ENCODE measurements at places on chromosomes 6 and 20.
A peak's percentile ranks its signal among the peaks of the same experiment; 100 is the strongest.

- no peaks in the 10 kb centered on the region for H3K36me3 ChIP-seq
- no peaks in the 10 kb centered on the region for H3K27me3 ChIP-seq
- no peak overlapping the region for H3K4me3 ChIP-seq
- DNase-seq: peak; percentile 14
- no peak overlapping the region for H3K27ac ChIP-seq
Observed at GRCh38 chr6:3776881-3777507, 25.5 kb upstream of the PXDC1 start.

- H3K36me3 ChIP-seq: no peaks in the 10 kb centered on the region
- no peaks in the 10 kb centered on the region for H3K27me3 ChIP-seq
- H3K4me3 ChIP-seq: peak overlapping the region; percentile 91
- H3K27ac ChIP-seq: no peak overlapping the region
- peaks cover 5% of the 10 kb centered on the region for H3K4me1 ChIP-seq
Observed at GRCh38 chr6:26422329-26422728, 18.0 kb upstream of the BTN3A3 start.

- no peak overlapping the region for H3K4me3 ChIP-seq
- DNase-seq: no peak
- no peaks in the 10 kb centered on the region for H3K4me1 ChIP-seq
- no peak overlapping the region for H3K27ac ChIP-seq
- H3K27me3 ChIP-seq: no peaks in the 10 kb centered on the region
Observed at GRCh38 chr20:43766385-43766784, 39.6 kb upstream of the GTSF1L start.

GRCh38 chr6:139970591-139970991 is 596.1 kb upstream of the CITED2 start:
- H3K4me3 ChIP-seq: no peak overlapping the region
- H3K27me3 ChIP-seq: no peaks in the 10 kb centered on the region
- H3K36me3 ChIP-seq: no peaks in the 10 kb centered on the region
- peaks cover 32% of the 10 kb centered on the region for H3K4me1 ChIP-seq
- peak; percentile 42 for DNase-seq
- H3K27ac ChIP-seq: no peak overlapping the region

GRCh38 chr6:82183642-82184282 is 63.8 kb downstream of the IBTK start:
- no peaks in the 10 kb centered on the region for H3K4me1 ChIP-seq
- H3K4me3 ChIP-seq: no peak overlapping the region
- peaks cover 42% of the 10 kb centered on the region for H3K36me3 ChIP-seq
- no peaks in the 10 kb centered on the region for H3K27me3 ChIP-seq
- no peak overlapping the region for H3K27ac ChIP-seq
- DNase-seq: no peak

- no peak overlapping the region for H3K27ac ChIP-seq
- DNase-seq: no peak
- H3K4me3 ChIP-seq: no peak overlapping the region
- H3K27me3 ChIP-seq: no peaks in the 10 kb centered on the region
- no peaks in the 10 kb centered on the region for H3K36me3 ChIP-seq
- no peaks in the 10 kb centered on the region for H3K4me1 ChIP-seq
Observed at GRCh38 chr6:164695896-164696295, 613.5 kb downstream of the C6orf118 start.

GRCh38 chr20:19991854-19992253 is 25.3 kb upstream of the NAA20 start:
- peak; percentile 68 for DNase-seq
- H3K4me1 ChIP-seq: peaks cover 42% of the 10 kb centered on the region
- no peak overlapping the region for H3K4me3 ChIP-seq
- H3K36me3 ChIP-seq: peaks cover under 1% of the 10 kb centered on the region

GRCh38 chr6:34806738-34807453 is 15.0 kb downstream of the BLTP3A start:
- H3K27ac ChIP-seq: peak overlapping the region; percentile 74
- H3K27me3 ChIP-seq: no peaks in the 10 kb centered on the region
- H3K4me3 ChIP-seq: no peak overlapping the region

DNA sequence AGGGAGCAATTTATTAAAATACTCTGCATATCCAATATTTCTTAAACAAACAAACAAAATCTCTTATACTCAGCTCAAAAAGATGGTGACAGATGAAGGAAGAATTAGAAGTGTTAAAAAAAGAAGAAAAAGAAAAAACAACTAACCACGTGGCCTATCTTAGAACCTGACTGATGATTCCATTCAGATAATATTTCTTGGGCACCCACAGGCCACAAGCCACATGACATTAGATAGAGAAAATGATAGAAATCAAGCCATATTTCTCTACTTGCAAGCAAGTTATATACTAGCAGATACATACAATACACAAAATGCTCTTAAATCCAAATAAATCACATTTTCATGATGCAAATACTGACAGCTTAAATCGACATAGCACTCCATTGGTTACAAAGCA is 14.5 kb upstream of the RAMACL start:
- no peak overlapping the region for H3K27ac ChIP-seq
- H3K4me3 ChIP-seq: no peak overlapping the region
- DNase-seq: no peak
- H3K36me3 ChIP-seq: no peaks in the 10 kb centered on the region
- H3K4me1 ChIP-seq: peaks cover 3% of the 10 kb centered on the region

DNA sequence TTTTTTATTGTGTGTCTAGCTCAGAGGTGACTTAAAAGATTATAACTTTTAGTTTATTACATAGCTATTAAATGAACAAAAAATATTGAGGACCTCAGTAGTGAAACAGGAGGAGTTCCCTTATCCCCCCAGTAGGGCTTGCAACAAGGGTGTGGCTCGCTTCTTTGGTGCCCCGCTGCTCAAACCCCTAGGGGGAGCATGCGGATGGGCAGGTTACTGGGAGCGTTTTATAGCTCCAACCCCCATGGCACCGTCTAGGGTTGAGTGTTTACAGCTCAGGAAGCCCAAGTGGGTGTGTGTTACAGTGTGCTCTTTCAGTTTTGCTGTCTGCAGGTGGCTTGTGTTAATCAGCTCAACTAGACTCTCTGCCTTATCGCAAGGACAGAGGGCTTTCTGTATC is 1513.7 kb downstream of the GRIK2 start:
- H3K27ac ChIP-seq: no peak overlapping the region
- no peaks in the 10 kb centered on the region for H3K4me1 ChIP-seq
- no peak for DNase-seq
- no peaks in the 10 kb centered on the region for H3K27me3 ChIP-seq

DNA sequence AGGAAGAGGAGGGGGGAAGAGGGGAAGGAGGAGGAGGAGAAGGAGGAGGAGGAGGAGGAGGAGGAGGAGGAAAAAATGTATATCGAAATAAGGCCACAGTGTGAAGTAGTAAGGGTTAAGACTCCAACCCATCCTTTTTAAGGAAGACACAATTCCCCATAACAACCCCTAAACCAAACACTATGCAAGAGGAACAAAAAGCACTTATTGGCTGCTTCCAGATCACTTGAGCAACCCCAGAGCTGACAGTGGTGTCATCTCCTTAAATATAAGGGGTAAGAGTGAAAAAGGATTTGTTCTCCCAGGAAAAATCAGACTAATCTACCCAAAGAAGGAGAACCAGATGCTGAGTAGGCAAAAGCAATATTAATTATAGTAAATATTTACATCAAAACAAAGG is 169.1 kb upstream of the SASH1 start:
- no peaks in the 10 kb centered on the region for H3K36me3 ChIP-seq
- DNase-seq: no peak
- peaks cover 22% of the 10 kb centered on the region for H3K4me1 ChIP-seq
- no peaks in the 10 kb centered on the region for H3K27me3 ChIP-seq
- no peak overlapping the region for H3K27ac ChIP-seq

DNA sequence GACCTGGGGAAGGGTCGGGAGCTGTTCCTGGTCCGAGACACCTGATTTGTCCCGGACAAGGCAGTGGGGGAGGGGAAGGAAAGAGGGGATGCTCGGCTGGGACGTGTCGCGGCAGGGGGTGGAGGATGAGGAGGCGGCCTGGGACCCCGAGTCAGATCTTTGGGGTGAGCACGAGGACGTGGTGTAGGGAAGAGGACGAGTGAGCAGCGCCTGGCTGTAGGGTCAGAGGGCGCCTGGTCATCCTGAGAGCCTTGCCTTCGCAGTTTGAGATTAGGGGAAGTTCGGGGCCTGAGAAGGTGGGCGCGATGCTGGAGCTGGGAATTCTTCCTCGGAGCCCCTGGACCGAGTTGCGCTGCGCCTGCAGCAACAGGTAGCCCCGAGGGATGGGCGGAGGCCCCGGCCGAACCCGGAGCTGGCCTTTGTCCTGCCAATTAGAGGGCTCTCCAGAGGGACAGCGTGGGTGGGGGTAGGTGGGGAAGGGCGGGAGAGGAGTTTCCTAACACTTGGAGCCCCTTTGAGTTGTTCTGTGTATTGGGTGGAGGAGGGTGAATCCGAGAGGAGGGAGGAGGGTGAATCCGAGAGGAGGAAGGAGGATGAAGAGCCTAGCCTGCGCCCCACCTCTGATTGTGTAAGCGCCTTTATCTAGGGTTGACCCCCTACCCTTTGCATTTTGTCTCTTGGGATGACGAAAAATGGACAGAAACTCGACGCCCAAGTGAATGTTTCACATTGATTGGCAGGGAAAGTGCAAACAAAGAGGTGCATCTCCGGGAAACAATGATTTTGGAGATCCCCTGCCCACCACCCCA is 72.0 kb downstream of the SOX4 start:
- no peaks in the 10 kb centered on the region for H3K4me1 ChIP-seq
- no peak overlapping the region for H3K27ac ChIP-seq
- H3K27me3 ChIP-seq: peaks cover 67% of the 10 kb centered on the region
- DNase-seq: no peak
- peak overlapping the region; percentile 39 for H3K4me3 ChIP-seq

DNA sequence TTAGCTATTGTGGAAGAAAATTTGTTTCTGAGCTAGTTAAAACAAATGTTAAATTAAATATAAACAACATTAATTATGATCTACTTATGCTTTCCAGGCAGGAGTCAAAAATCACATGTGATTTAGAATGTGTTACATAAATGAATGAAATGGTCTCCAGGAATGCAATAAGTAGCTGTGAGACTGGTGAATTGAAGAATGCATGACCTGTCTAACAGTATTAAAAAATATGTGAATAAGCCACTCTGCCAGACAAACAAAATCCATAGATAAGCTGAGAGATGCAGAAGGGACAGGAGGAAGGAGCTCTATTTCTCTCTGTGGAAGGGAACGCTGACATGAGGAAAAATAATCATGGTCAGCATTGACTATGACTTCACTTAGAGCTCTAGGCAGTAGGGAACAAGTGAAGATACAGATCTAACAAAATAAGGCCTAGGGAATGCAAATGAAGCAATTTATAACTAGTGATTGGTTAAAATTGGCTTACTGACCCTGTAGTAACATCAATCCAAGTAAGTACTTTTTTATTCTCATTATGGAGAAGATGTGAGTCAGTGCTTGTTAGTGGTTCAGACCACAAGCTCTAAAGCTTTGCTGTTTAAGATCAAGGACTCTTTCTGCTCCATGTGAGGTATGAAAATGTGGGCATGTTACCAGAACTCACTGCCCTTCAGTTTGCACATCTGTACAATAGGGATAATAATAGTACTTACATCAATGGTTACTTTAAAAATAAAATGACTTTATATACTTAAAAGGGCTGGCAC is 432.6 kb downstream of the MMUT start:
- no peaks in the 10 kb centered on the region for H3K27me3 ChIP-seq
- no peak overlapping the region for H3K4me3 ChIP-seq
- no peaks in the 10 kb centered on the region for H3K4me1 ChIP-seq
- no peak overlapping the region for H3K27ac ChIP-seq
- DNase-seq: peak; percentile 10

- no peaks in the 10 kb centered on the region for H3K36me3 ChIP-seq
- H3K27ac ChIP-seq: no peak overlapping the region
- no peak for DNase-seq
- H3K4me3 ChIP-seq: no peak overlapping the region
- no peaks in the 10 kb centered on the region for H3K4me1 ChIP-seq
Observed at GRCh38 chr6:154138793-154139192, 99.8 kb downstream of the OPRM1 start.

DNA sequence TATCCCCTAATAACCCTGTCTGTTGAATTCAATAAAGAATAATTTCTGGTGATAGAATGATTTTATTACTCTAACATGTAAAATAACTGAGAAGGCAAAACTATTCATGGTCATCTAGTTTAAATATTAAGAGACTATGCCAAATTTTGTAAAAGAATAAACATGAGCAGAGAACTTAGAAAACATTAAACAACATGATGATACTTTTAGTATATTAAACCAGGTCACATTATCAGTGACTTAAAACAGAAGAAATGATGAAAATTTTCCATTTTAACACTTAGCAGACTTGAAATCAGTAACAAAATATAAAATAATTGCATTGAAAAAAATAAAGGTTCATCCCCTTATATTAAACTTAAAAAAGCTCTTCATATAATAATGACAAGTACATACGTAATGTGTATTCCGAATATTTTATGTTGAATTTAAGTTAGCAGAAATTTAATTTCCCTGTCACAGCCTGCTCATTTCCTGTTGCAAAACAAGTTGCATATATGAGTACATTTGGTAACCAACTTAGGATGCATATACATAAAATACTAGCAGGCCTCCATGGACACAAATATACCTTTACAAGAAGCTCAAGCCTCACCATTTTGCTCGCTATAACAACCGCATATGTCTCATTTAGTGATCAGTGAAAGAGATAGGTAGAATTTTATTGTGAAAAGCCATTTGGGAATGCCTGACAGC is 40.6 kb downstream of the DTNBP1 start:
- no peaks in the 10 kb centered on the region for H3K36me3 ChIP-seq
- no peaks in the 10 kb centered on the region for H3K27me3 ChIP-seq
- H3K4me3 ChIP-seq: no peak overlapping the region
- DNase-seq: peak; percentile 33

Data from cardiac muscle cell (in vitro differentiated cells and primary cell).